T47D (cell line): ENCODE measurements at places on chromosomes 5 and 9.

DNA sequence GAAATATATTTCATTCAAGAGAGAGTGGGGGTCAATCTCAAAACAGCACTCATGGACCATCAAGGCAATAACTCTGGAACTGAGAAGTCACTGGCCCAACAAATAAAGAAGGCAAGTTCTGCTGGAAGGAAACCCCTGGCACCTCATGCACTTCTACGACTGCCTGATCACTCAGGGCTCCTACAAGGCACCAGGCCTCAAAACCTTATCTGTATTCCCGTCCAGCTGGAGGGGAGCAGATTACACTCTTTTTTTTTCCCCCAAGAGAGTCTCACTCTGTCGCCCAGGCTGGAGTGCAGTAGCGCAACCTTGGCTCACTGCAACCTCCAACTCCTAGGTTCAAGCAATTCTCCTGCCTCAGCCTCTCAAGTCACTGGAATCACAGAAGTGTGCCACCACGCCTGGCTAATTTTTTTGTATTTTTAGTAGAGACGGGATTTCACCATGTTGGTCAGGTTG, 49.9 kb downstream of the P4HA2 start:
- DNase-seq, result no peak

DNA sequence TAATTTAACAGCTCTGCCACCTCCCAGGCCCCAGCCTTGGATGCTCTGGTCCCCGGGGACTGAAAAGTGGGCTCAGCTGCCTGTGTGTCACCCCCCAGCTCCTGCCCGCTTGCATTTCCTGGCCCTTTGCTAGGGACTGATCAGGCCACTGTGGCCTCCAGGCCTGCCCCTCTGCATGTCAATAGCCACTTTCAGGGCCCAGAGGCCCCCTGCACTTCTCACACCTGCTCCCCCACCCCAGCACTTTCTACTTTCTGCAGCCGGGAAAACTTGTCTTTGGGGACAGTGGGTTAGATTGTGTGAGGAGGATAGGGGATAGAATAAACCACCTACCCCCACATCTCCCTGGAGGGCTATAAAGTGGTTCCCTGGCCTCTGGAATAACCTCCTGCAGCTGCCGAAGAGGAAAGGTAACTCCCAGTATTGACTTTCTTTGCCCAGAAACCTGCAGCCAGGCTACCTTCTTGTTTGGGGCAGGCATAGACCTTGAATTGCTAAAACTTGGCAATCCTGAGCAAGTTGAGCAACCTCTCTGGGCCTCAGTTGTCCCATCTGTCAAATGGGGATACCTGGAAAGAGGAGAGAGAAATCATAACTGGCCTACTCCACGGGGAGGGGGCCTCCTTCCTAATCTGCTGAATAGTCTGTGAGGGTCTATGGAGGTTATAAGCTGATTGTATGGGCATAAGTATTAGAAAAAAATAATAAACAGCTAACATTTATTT, 7.8 kb downstream of the AIF1L start:
- DNase-seq, result no peak

GRCh38 chr5:15598294-15598902, 98.4 kb downstream of the FBXL7 start:
- no peak for DNase-seq

DNA sequence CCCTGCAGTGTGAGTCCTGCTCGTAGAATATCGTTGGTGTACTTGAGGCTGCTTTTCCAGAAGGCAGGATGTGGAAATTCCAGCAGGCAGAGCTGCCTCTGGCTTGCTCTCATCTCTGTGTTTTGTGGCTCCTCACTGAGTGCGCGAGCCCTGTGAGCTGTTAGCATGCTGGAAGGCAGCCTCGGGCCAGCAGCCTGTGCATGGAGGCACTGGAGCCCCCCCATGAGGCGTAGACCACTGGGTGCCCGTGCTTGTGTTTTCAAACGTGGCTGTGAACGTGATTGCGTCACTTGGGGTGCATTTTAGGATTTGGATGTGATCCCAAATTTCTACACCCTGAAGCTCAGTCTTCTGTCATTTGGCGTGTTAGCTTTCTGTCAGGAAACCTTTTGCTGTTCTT, 3.2 kb downstream of the WDR5 start:
- no peak for DNase-seq

DNA sequence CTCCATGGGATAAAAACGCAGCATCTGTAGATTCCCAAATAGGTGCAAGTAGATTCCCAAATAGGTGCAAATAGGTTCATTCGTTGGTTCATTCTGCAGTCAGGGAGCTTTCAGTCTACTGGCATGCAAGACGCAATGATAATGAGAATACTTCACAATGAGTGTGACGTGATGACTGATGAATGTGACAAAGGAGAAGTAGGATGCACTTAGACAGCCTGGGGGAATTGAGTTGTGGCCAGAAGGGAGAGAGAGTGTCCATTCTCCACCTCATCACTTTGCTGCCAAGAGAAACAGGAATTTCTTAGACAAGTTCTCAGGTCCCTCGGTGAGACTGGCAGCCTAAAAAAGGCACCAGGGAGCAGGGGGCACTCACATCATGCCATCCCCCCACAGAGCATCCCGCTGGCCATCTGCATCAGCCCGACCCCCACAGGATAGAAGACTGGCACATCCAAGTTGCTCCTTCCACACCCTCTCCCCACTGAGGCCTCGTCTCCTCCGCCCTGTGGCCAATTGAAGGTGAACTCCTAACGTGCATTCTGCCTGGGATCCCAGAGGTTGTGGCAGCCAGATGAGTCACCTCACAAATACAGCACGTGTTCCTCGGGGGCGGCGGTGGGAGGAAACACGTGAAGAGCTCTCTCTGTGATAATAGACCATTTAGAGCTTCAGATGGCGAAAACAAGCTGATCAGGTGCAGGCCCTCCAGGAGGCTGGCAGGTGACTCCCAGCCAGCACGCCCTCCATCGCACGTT, 19.9 kb upstream of the KCNIP1 start:
- DNase-seq, result no peak

GRCh38 chr9:7028591-7028990, 270.8 kb downstream of the KDM4C start:
- DNase-seq, result no peak

GRCh38 chr5:90368454-90369246, 40.9 kb downstream of the CETN3 start:
- no peak for DNase-seq

DNA sequence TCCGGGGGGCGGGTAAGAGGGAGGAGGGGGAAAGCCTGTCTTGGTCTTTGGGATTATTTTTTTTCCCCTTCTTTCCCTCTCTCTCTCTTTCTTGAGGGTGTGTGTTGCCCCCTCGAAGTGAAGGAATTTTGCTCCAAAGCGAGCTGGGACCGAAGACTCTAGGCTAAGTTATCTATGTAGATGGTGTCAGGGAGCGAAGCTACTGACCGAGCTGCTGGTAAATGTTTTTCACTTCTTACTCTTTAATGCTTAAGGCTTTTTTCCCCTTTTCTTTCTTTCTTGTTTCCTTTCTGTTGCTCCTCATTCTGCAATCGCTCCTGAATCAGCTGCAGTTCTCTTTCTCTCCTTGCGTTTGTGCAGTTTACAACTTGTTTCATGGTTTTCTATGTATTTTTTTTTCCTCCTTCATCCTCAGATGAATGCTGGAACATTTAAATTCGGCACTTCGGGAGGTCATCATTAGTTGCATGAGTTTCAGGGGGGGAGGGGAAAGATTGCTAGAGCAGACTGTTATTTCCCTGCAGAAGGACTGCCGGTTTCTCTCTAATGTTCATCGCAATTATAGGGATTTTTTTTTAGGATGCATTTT, 1312.0 kb upstream of the WWC1 start:
- no peak for DNase-seq

GRCh38 chr9:102072059-102072764, 333.8 kb upstream of the GRIN3A start:
- no peak for DNase-seq

- DNase-seq, result no peak
Measured at GRCh38 chr9:7103771-7104170, 346.0 kb downstream of the KDM4C start.

DNA sequence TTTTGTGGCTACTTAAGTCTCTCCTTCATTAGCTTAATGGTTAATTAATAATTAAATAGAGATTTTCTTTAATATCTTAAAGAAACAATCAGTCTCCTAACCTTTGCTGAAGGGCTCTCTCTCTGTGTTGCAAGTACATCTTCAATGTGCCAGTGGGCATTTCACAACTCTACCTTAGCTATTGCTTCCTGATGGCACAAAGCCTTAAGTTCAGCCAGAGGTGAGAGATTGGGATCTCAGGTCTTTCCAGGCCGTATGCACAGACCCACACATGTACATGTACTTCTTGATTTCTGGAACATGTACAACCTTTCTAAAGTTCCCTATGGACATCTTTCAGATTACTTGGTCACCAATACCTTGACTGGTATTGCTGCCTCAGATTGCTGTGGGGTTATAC, 8.9 kb upstream of the ITGA1 start:
- peak; percentile 34 for DNase-seq

DNA sequence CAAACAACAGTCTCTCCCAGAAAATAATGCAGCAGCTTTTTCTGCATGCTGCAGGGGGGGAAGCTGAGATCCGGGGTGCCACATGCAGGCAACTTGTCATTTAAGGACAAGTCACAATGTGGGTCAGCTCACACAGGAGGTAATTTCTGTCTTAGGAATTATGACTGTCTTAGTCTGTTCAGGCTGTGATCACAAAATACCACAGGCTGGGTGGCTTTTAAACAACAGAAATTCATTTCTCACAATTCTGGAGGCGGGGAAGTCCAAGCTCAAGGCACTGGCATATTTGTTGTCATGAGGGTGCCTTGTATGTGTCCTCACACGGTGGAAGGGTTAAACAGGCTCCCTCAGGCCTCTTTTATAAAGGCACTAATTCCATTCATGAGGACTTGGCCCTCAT, 127.7 kb downstream of the DIRAS2 start:
- no peak for DNase-seq

DNA sequence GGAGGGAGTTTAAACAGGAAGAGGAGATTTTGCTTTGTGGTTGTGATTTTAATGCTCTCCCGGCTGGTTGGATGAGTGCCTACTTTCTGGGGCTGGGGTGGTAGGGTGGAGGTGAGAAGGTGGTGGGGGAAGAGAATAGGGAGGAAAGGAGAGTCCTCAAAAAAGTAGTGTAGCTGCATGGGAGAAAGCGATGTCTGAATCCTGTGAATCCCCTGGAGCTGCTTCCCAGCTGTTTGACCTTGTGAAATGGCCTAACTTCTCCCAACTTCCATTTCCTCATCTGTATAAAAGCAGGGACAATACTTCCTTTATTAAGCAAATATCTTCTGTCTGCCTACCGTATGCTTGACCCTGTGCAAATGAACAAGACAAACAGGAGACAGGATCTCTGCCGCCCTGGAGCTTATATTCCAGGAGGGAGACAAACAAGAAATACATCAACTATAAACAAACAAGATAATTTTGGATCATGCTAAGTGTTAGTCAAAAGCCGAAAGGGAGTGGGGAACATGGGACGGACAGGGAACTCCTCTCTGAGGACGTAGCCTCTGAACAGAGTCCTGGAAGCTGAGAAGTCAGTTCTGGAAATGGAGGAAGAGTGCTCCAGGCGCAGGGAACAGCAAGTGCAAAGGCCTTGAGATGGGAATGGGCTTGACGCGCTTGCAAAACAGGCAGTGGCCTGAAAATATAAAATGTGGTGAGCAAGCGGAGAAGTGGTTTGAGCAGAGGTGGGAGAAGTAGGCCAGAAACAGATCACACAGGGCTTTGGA, 103.5 kb downstream of the SPRY4 start:
- DNase-seq, result peak; percentile 43

DNA sequence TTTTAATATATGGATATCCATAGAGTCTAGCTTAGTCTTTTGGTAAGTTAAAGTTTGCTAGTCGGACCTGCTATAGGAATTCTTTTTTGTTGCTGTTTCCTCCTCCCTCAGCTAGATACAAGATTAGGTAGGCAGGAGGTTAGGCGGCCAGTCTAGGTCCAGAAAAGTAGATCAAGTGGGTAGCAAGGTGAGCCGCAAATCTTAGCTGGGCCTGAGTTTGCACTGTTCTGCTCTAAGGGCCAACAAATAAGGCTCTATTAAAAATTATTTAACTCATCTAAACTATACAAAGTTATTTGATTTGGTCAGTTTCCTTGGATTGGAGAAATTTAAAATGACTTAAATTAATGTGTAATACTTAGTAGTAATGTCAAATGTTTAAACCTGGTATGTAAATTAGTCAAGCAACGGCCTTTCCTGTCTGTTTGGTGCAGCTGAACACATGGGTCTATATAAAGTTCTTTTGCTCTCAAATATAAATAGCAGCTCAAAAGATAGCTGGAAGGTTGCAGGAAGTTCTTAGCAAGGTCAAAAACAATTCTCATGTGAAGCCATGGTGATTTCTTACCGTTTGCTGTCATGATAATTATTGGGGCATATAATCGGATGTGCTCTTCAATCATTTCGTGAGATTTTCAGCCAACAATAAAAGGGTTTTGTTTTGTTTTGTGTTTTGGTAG, 72.0 kb downstream of the PRKACG start:
- DNase-seq, result no peak

- DNase-seq, result no peak
Measured at GRCh38 chr5:65061250-65061973, 292.7 kb downstream of the CWC27 start.

DNA sequence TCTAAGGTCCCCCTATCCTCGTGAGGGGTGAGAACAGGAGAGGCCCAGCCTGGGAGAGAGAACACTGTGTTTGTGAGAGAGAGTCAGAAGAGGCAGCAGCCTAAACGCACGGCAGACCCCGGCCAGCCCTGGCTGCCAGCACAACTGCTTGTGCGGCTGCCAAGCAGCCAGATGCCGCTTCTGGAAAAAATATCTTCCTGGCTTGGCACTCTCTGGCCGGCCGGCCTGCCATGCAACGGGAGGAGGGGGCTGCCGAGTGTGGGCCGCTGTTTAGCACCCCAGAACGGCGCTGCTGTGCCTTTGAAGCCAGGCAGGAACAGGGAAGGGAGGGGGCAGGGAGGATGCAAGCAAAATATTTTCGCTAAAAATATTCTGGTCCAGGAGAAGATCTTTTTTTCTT, 105.0 kb downstream of the FGF18 start:
- no peak for DNase-seq

DNA sequence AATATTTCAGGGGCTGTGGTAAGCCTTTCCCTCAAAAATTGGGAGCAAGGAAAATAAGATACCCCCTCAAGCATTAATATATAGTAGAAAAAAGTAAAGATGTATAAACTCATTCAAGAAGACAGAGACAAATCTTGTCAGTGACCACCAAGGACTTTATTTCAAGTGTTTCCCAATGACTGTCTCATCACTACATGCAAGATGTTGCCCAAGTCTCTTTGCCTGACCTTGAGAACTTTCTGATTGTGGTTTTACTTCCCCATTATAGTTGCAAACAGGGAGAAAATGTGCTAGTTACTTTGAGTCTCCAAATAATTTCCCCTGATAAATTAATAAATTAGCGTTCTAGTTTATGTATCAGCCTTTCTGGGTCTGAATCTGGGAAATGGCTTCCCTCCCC, 4.0 kb upstream of the SLC46A2 start:
- DNase-seq, result no peak
